Ascending aorta (tissue), 2 donors: ENCODE measurements at places on chromosomes 7 and 10. TPM values are rescaled to one million over a fixed set of nuclear protein-coding genes. Genes with fewer than 3 reads are reported as not detected.

Gene NPC1L1
- total RNA-seq, result not detected

Gene LIPJ
- not detected for total RNA-seq

Gene TUBAL3
- total RNA-seq, result not detected

Gene TSPAN33
- 8.1 TPM for total RNA-seq

Gene ARHGAP19
- 4.5 TPM for total RNA-seq

Gene CPN1
- not detected for total RNA-seq

Gene MRLN
- total RNA-seq, result not detected

Gene UCN3
- total RNA-seq, result not detected

Gene CTTNBP2
- 3.0 TPM for total RNA-seq

Gene AKR1C8
- not detected for total RNA-seq

DNA sequence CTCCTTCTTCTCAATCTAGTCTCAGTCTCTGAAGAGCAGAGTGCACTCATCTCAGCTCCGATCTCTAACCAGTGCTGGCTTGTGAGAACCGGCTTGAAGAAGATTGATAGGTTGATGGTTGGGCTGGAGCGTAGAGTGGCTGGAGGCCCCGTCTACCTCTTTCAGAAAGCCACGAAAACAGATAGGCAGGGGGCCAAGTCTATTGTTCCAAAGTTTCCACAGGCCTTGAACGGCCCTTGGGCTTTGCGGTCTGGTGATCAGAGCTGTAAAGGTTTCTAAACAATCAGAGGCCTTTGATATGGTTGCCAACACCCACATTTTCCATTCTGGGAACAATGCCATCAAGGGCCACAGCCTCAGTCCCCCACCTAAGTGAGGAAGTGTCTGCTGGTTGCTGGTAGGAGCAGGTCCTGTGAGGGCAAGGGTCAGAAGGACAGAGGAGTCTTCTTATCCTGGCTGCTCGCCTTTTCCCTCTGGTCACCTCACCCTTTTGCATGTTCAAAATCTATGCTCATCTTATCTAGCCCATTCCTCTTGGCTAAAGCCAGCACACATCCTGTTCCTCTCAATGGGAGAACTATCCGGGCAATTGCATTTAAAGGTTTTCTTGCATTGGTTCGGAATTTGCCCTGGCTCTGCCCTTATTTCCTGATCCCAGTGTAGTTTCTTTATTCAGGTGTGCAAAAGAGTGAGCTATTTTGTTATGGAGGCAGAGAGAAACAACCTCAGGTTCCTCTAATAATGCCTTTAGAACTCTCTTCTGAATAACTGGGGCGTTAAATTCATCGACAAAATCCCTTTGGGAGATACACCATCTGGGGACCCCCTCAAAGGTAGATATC, 70.3 kb upstream of the KMT2E start:
- no peaks in the 10 kb centered on the region for H3K27me3 ChIP-seq
- peak overlapping the region; percentile 95 for H3K27ac ChIP-seq

GRCh38 chr10:12529976-12530375, 180.6 kb downstream of the CAMK1D start:
- H3K4me3 ChIP-seq, result no peak overlapping the region
- H3K4me1 ChIP-seq, result no peaks in the 10 kb centered on the region
- no peak overlapping the region for H3K27ac ChIP-seq
- no peaks in the 10 kb centered on the region for H3K27me3 ChIP-seq

- no peak overlapping the region for H3K27ac ChIP-seq
- H3K27me3 ChIP-seq, result no peaks in the 10 kb centered on the region
- peaks cover 7% of the 10 kb centered on the region for H3K4me1 ChIP-seq
- H3K4me3 ChIP-seq, result no peak overlapping the region
- DNase-seq, result no peak
Observed at GRCh38 chr7:3551536-3551935, 250.5 kb downstream of the SDK1 start.

GRCh38 chr7:123929655-123930054, 4.6 kb downstream of the SPAM1 start:
- H3K4me3 ChIP-seq, result no peak overlapping the region
- no peak for DNase-seq
- H3K27ac ChIP-seq, result no peak overlapping the region
- H3K36me3 ChIP-seq, result no peaks in the 10 kb centered on the region
- H3K4me1 ChIP-seq, result no peaks in the 10 kb centered on the region

DNA sequence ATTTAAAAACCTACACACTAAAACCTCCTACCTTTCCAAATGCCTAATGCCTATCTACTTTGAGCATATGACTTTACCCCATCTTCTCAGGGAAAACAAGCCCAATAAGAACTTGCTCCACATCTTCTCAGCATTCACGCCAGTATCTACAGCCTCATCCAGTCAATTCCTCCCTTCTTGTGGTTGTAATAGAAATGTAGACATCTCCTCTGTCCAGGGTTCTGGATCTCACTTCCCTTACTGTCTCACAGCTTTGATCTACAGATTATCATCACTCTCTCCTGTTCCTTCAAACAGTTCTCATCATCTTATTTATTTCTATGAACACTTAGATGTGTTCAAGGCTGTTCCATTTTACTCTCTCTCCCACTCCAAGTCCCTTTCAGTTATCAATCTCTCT, 70.4 kb upstream of the NOBOX start:
- no peaks in the 10 kb centered on the region for H3K36me3 ChIP-seq
- H3K4me1 ChIP-seq, result no peaks in the 10 kb centered on the region
- H3K27me3 ChIP-seq, result no peaks in the 10 kb centered on the region
- H3K4me3 ChIP-seq, result no peak overlapping the region
- H3K27ac ChIP-seq, result no peak overlapping the region

GRCh38 chr10:117532003-117532385, 10.6 kb upstream of the EMX2 start:
- H3K4me3 ChIP-seq, result no peak overlapping the region
- H3K27me3 ChIP-seq, result peaks cover 27% of the 10 kb centered on the region
- DNase-seq, result no peak
- H3K27ac ChIP-seq, result no peak overlapping the region
- no peaks in the 10 kb centered on the region for H3K36me3 ChIP-seq

DNA sequence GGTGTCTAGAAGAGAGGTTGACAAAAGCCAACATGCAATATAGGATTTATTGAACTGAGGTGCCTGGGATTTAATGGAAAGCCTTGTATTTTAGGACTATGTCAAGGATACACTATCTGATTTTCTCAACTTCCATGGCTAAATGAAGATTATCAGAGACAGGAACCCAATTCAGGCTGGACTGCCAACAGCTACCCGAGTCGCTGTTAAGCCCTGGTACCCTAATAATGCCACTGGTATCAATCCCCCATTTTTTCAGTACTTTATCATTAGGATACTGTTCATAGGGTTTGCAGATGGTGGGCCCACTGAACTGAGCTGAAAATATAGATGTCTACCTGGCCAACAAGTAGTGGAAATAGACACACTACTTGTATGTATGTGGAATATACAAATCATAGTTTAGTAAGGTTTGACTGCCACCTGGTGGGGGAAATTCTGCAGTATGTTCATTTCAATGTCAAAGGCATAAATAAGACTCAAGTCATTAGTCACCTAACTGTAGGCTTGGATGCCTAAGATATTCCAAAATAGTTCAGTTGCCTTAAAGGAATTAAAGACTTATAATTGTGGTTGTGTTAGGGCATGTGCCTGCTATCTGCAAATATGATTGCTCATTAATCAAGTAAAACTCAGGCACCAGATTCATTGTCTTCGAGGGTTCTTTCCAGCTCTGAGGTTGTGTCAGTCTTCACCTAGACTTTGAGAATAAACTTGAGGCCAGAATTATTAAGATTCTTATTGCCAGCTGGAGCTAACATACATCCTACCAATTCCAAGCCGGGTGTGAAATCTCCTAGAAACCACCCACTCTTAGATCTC, 34.1 kb upstream of the NOBOX start:
- DNase-seq, result peak; percentile 65
- no peaks in the 10 kb centered on the region for H3K27me3 ChIP-seq
- H3K36me3 ChIP-seq, result no peaks in the 10 kb centered on the region
- H3K4me1 ChIP-seq, result no peaks in the 10 kb centered on the region
- H3K27ac ChIP-seq, result no peak overlapping the region
- H3K4me3 ChIP-seq, result no peak overlapping the region

DNA sequence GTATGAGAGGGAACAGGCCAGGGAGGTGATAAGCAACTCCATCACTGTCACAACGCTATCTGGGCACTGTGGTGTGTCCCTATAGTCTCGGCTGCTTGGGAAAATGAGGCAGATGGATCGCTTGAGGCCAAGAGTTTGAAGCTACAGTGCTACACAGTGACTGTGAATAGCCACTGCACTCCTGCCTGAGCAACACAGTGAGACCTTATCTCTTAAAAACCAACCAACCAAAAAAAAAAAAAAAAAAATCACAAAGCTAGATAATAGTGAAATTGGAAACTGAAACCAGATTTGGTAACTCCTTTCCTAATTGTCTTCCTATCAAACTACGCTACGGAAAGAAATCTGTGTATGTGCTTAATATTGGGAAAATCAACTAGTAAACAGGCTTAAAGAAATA, 14.1 kb downstream of the MICU1 start:
- no peaks in the 10 kb centered on the region for H3K4me1 ChIP-seq
- no peaks in the 10 kb centered on the region for H3K36me3 ChIP-seq
- H3K27me3 ChIP-seq, result no peaks in the 10 kb centered on the region
- no peak overlapping the region for H3K27ac ChIP-seq
- peak overlapping the region; percentile 21 for H3K4me3 ChIP-seq
- no peak for DNase-seq

- no peaks in the 10 kb centered on the region for H3K4me1 ChIP-seq
- no peak for DNase-seq
- H3K27ac ChIP-seq, result no peak overlapping the region
- no peaks in the 10 kb centered on the region for H3K27me3 ChIP-seq
Observed at GRCh38 chr7:112120696-112121217, 85.4 kb downstream of the DOCK4 start.

DNA sequence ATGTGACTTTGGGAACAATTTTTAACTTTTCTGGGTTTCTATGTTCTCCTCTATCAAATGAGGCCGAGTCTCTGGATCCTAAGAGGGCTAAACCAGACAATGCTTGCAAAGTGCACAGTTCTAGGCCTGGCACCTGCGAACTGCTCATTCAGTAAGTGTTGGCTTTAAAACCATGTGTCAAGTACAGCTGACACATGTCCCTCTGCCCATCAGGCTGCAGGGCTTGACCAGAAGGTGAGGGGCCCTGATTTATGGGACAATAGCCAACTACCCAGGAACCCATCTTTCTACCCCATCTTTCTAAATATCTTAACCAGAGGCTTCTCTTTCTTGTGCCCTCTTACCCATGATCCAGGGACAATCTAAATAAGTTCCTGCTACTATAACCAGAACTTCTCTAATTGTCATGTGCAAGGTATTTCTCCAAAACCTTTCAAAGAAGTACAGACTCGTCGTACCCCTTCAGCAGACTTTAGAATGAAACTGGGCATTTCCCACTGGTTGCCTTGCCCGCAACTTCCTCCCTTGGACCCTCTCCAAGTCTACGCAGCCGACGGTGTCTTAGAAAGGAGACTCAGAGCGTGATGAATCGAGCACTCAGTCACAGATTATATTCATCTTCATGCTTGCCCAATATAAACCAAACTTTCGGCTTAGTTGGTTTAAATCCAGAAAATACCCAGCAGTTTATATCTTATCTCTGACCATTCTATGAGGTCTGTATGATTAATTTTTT, 69.8 kb upstream of the STEAP1B start:
- no peaks in the 10 kb centered on the region for H3K27me3 ChIP-seq
- H3K4me1 ChIP-seq, result peaks cover 16% of the 10 kb centered on the region
- H3K4me3 ChIP-seq, result no peak overlapping the region
- peak; percentile 65 for DNase-seq

- no peak for DNase-seq
- no peak overlapping the region for H3K27ac ChIP-seq
- H3K4me3 ChIP-seq, result no peak overlapping the region
- no peaks in the 10 kb centered on the region for H3K4me1 ChIP-seq
- H3K36me3 ChIP-seq, result no peaks in the 10 kb centered on the region
Observed at GRCh38 chr7:23235813-23236221, 10.8 kb upstream of the GPNMB start.

DNA sequence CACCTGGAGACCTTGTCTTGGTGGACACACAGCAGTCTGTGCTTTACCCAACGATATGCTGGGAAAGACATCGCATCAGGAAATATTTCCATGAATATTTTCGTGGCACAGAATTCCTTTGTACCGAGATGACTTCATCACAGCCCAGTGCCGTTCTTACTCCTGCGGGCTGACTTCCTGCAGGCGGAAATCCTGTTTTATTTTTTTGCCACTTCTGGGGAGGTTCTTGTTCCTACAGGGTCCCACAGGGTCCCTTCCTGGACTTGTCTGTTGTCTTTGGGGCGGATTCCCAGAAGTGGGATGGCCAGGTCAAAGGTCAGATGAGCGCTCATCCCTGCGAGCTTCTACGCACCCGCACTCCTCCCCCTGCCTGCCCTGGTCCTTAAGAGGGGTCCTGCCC, 86.5 kb downstream of the DNAJB6 start:
- no peak overlapping the region for H3K27ac ChIP-seq
- no peak for DNase-seq
- H3K4me1 ChIP-seq, result no peaks in the 10 kb centered on the region
- H3K4me3 ChIP-seq, result no peak overlapping the region
- H3K27me3 ChIP-seq, result no peaks in the 10 kb centered on the region
- peaks cover 9% of the 10 kb centered on the region for H3K36me3 ChIP-seq

- no peak overlapping the region for H3K4me3 ChIP-seq
- DNase-seq, result no peak
- H3K27ac ChIP-seq, result no peak overlapping the region
- no peaks in the 10 kb centered on the region for H3K27me3 ChIP-seq
Observed at GRCh38 chr10:133014416-133015210, 72.2 kb upstream of the CFAP46 start.

- no peak for DNase-seq
- no peak overlapping the region for H3K4me3 ChIP-seq
- no peaks in the 10 kb centered on the region for H3K4me1 ChIP-seq
- no peaks in the 10 kb centered on the region for H3K27me3 ChIP-seq
- no peak overlapping the region for H3K27ac ChIP-seq
Observed at GRCh38 chr10:78348411-78349164, 314.9 kb downstream of the RPS24 start.

- no peak for DNase-seq
- H3K4me1 ChIP-seq, result no peaks in the 10 kb centered on the region
- H3K27ac ChIP-seq, result no peak overlapping the region
- no peaks in the 10 kb centered on the region for H3K27me3 ChIP-seq
Observed at GRCh38 chr10:63343476-63343875, 122.3 kb downstream of the JMJD1C start.

GRCh38 chr7:133629701-133630100, 376.8 kb downstream of the EXOC4 start:
- no peak overlapping the region for H3K4me3 ChIP-seq
- no peak overlapping the region for H3K27ac ChIP-seq
- peaks cover 14% of the 10 kb centered on the region for H3K36me3 ChIP-seq
- H3K27me3 ChIP-seq, result no peaks in the 10 kb centered on the region

- no peaks in the 10 kb centered on the region for H3K36me3 ChIP-seq
- DNase-seq, result no peak
- H3K27me3 ChIP-seq, result no peaks in the 10 kb centered on the region
- no peak overlapping the region for H3K4me3 ChIP-seq
Observed at GRCh38 chr10:122467701-122468100, 6.3 kb downstream of the HTRA1 start.

DNA sequence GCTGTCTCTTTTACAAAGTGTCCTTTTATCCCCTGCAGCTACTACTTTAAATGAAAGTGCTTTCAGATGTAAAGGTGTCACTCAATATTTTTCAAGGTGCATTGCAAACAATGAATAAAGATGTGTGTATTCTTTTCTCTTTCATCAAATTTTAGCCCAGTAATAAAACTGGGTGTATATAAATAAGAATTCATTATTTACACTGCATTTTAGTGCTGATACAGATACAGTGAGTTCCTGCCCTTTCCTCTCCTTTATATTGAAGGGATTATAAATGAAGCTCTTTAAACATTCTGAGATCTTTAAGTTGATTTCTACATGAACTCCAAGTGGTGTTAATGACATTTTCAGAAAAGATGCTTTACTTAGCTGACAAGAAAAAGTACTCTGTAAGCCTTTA, 517.5 kb downstream of the PHTF2 start:
- H3K4me3 ChIP-seq, result no peak overlapping the region
- H3K27me3 ChIP-seq, result no peaks in the 10 kb centered on the region
- H3K27ac ChIP-seq, result no peak overlapping the region
- H3K4me1 ChIP-seq, result no peaks in the 10 kb centered on the region
- DNase-seq, result no peak
